ENCODE measurements at places on chromosomes 1 and 21.
A peak's percentile ranks its signal among the peaks of the same experiment; 100 is the strongest.

DNA sequence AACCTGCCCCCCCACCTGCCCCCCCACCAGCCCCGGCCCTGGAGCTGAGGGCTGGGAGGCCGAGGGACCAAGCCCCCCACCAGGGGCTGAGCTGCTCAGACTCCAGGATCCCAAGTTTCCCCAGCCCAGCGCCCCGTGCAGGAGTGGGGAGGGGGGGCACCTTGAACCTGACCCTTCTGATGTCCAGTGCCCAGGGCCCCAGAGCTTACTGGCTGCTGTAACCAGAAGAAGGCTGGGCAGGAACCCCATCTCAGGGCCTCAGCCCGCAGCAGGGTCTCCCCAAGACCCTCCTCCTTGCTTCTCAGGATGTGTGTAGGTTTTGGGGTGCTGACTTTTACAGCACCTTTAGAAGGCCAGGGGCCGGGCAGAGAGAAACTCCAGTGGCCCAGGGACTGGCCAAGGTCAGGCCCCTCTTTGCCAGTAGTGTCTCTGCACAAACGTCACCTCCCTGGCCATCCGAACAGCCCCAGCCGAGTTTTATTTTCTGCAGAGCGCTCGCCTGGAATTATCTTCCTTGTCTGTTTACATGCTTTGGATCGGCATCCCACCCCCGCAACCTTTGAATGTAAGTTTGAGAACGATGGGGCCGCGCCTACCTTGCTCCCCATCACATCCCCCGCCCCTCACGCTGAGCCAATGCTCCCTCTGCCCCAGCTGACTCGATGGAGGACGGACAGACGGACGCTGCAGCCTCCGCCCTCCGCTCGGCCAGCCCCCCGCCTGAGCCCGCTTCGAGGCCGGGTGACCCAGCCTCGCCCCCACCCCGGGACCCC is 70.1 kb upstream of the CASZ1 start:
- DNase-seq = no peak

DNA sequence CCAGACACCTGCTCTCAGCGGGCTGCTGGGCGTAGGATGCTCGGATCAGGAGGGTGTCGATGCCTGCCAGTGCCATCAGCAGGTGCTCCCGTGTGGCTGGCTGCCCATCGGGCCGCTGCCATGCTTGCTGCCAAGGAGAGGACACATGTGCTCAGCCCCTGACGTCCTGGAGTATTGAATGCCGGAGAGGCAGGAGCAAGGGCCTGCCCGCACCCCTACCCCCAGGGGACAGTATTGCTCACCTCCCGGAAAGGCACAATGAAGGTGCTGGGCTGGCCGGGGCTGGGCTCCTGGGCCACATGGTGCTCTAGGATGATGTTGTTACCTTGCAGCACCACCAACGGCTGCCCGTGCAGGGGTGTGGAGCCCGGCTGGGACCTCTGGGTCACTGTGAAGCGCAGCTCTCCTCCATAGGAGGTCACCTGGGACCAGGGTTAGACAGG is 61.5 kb downstream of the HSPG2 start:
- no peak for DNase-seq

DNA sequence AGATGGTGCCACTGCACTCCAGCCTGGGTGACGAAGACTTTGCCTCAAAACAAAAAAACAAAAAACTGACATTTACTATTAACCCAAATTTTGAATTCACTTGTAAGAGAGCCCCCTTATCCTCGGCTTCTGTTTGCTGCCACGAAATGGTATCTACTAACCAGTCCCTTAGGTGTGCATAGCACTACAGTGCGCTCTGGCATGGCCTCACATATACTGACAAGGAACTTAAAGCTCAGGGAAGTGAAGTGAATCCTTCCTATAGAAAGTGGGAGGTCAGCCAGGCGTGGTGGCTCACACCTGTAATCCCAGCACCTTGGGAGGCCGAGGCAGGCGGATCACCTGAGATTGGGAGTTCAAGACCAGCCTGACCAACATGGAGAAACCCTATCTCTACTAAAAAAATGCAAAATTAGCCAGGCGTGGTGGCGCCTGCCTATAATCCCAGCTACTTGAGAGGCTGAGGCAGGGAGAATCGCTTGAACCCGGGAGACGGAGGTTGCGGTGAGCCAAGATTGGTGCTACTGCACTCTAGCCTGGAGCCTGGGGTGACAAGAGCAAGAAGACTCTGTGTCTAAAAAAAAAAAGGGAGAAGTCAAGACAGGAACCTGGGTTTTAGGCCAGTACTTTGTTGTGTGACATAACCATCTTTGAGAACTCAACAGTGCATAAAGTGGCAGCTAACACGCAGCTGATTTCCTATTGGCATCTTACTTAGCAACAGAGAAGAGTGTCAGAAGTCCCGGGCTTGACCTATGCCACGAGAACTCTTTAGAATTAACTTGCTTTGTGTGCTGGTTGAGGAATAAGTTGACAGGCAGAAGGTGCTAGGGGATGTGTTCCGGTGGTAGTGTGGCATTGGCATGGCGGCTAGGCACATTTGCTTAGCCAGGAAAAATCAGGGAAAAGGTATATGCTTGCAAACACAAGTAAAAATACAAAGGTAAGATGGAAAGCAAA is 16.8 kb downstream of the ERRFI1 start:
- no peak for DNase-seq

DNA sequence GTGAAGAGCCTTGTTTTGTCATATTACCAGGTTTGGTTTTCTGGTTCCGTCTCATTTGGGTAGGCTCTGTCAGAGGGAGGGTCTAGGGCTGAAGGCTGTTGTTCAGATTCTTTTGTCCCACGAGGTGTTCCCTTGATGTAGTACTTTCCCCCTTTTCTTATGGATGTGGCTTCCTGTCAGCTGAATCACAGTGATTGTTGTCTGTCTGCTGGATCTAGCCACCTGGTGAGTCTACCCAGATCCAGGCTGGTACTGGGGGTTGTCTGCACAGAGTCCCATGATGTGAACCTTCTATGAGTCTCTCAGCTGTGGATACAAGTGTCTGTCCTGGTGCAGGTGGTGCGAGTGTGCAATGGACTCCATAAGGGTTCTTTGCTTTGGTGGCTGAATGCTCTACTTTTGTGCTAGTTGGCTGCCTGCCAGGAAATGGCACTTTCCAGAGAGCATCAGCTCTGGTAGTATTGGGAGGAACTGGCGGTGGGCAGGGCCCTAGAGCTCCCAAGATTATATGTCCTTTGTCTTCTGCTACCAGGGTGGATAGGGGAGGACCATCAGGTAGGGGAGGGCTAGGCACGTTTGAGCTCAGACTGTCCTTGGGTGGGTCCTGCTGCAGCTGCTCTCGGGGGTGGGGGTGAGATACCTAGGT is 246.0 kb downstream of the RYR2 start:
- DNase-seq = no peak

GRCh38 chr1:116164150-116164549 is 53.0 kb downstream of the MAB21L3 start:
- no peak for DNase-seq

DNA sequence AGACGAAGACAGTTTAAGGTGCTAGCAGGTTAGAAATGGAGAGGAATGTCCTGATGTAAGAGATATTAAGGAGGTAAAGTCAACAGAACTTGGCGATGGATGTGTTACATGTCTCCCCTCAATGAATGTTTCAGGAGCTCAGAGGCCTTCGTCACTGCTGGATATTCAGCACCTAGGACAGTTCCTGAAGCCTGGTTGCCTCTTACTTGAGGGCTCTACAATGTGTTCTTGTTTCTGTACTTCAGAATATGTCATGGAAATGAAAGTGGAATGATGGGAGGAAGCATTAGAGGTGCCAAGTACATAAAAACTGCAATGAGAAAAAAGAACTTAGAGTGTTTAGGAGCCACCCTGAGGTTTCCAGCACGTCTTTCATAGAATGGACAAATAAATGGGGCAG is 17.7 kb downstream of the TNR start:
- DNase-seq = no peak

DNA sequence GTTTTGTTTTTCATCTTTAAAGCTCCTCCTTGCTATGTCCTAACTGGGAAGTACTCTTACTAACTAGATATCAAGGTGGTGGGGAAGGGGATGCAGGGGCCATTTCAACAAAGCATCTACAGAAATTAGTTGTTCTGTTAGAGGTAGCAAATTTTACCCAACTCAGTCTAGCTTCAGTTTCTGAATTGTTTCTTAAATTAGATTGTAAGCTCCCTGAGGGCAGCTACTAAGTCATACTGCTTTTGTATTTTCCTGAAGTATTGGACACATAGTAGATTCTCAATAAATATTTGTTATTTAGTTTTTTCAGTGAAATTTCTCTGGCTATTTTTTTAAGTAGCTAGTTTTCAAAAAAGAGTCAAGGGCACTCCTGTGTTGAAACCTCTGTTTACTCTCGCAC is 1.8 kb downstream of the UBAP2L start:
- DNase-seq = no peak

- peak; percentile 49 for DNase-seq
These were observed 88.5 kb upstream of the NFASC start for GRCh38 chr1:204782118-204782700.

GRCh38 chr1:185790194-185790735 is 56.1 kb downstream of the HMCN1 start:
- peak; percentile 11 for DNase-seq

GRCh38 chr1:78716186-78716585 is 66.6 kb downstream of the IFI44 start:
- DNase-seq = peak; percentile 44

GRCh38 chr1:205983925-205984725 is 19.1 kb downstream of the RAB7B start:
- peak; percentile 37 for DNase-seq

- no peak for DNase-seq
These were observed 529.5 kb downstream of the KCNT2 start for GRCh38 chr1:196078691-196079090.

- peak; percentile 84 for DNase-seq
These were observed 8.3 kb downstream of the SHISA4 start for GRCh38 chr1:201896951-201897391.

GRCh38 chr1:225695578-225696337 is 42.8 kb upstream of the ENAH start:
- DNase-seq = no peak

GRCh38 chr21:35426469-35426868 is 377.4 kb upstream of the RUNX1 start:
- DNase-seq = no peak

- no peak for DNase-seq
These were observed 404.8 kb downstream of the PCP4 start for GRCh38 chr21:40272037-40272436.

DNA sequence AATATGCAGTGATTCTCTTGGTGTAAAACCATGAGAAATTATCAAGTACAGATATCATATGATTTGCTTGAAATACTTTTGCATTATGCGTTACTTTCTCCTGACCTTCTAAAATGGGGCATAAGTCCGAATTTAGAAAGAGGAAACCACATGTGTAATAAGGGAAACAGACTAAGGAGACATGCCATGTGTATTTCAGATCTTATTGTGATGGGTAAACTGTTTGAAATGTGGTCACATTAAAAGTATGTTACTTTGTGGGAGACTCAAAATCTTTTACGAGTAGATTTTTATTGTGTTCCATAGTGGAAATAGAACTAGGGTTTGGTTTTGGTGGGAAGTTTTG is 173.0 kb downstream of the NFIA start:
- DNase-seq = no peak

DNA sequence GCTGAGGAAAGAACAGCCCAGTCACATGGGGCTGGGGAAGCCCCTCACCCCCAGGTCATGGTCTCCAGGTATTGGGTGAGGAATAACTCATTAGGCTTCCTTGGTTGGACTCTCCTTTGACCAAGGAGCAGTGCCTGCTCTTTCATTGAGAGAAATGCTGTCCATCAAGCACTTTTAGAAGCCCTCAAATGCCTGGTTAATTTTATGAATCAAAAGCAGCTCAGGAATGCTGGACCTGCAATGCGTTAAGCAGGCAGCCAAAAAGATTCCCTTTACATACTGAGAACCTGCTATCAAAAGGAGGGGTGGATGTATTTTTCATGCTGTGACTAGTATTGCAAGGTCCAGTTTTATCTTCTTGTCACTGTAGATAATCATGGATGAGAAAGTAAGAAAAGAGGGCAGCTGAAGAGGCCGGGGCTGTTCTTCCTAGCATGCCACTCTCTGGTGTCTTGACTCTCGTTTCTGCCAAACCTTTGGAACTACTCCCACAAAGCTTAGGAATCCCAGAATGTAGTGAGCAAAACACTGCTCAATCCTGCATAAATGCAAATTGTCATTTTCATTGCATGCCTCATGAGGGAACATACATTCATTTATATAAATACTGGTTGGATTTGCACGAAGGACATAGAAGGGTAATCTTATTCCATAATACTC is 2.1 kb upstream of the CD58 start:
- DNase-seq = no peak

DNA sequence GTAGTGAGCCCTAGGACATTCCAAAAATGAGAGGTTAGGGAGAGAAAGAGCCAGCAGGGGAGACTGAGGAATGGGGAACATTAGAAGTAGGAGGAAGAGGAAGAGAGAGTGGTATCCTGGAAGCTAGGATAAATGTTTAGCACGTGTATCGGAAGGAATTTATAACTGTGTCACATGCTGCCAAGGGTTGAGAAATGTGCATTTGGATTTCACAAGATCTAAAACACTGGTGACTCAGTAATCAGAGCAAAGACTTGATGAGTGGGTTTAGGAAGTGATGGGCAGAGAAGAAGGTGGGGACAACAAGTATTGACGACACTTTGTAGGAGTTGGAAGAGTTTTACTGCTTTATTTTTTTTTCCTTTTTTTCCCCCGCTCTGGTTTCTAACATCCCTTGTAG is 193.9 kb downstream of the FMN2 start:
- DNase-seq = peak; percentile 88

- no peak for DNase-seq
These were observed 9.1 kb upstream of the TRABD2B start for GRCh38 chr1:48006264-48006663.

GRCh38 chr1:58722414-58722813 is 22.6 kb upstream of the MYSM1 start:
- no peak for DNase-seq

DNA sequence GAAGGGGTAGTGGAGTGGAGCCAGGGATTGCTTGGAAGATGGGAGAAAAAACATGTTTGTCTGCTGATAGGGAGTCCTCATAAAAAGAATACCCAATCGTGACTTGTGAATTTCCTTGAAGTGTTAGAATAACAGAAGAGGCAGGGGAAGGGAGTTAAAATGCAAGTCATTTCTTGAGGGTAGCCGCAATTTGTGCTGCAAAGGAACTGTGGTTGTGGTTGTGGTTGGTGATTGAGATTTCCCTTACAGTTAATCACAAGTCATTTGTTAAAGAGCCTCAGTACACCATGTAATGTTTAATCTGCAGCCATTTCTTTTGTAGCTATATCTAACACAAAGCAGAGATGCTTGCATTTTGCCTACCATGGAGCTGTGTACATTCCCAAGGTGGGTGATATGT is 38.5 kb upstream of the EGLN1 start:
- no peak for DNase-seq

All from HFFc6 (cell line).